ENCODE measurements at places on chromosomes 2 and 18.

GRCh38 chr2:171217330-171217729 is 56.6 kb upstream of the TLK1 start:
- no peak overlapping the region for H3K4me3 ChIP-seq
- H3K4me1 ChIP-seq, result peaks cover 1% of the 10 kb centered on the region
- ATAC-seq, result no peak
- H3K27me3 ChIP-seq, result no peaks in the 10 kb centered on the region

GRCh38 chr2:119306196-119306590 is 60.4 kb downstream of the C2orf76 start:
- H3K4me1 ChIP-seq, result no peaks in the 10 kb centered on the region
- no peaks in the 10 kb centered on the region for H3K27me3 ChIP-seq
- H3K27ac ChIP-seq, result no peak overlapping the region
- no peak for ATAC-seq

DNA sequence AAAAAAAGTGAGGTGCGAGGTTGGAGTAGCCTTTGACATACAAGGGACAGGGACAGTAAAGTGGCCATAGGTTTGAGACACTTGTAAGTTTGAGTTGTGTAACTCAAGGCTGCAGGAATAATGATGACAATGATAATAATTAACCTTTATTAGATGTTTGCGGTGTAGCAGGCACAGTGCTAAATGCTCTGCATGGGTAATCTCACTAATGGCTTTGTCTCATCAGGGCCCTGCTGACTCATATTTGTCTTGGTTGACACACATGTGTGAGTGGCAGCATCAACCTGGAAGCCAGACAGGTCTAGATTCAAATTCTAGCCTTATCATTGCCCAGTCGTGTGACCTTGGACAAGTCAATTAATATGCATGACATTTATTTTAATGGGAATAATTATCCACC is 126.2 kb downstream of the FSHR start:
- H3K4me1 ChIP-seq, result no peaks in the 10 kb centered on the region
- H3K27me3 ChIP-seq, result peaks cover 4% of the 10 kb centered on the region
- H3K4me3 ChIP-seq, result no peak overlapping the region
- H3K36me3 ChIP-seq, result no peaks in the 10 kb centered on the region
- no peak for ATAC-seq

DNA sequence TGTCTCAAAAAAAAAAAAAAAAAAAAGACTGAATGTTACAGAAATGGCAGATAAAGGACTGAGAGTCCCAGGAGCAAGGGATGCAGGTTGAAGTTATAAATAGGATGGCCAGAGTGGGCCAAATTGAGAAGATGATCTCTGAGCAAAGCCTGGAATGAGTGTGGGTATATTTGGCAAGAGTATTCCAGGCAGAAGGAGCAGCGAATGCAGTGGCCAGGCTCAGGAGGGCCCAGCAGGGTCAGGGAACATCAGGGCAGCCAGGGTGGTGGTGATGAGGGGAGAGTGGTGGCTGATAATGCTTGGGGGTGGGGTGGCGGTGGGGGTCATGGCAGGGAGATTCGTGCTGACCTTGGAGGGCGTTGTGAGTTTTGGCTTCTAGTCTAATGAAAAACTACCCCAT is 141.3 kb upstream of the AGAP1 start:
- H3K27me3 ChIP-seq, result peaks cover 31% of the 10 kb centered on the region
- H3K27ac ChIP-seq, result no peak overlapping the region
- H3K4me3 ChIP-seq, result no peak overlapping the region
- ATAC-seq, result no peak
- no peaks in the 10 kb centered on the region for H3K36me3 ChIP-seq

GRCh38 chr2:119544075-119544938 is at the start of gene CFAP221:
Gene CFAP221, plus strand, starts transcription at chr2:119544449. Its CDS starts 1,683 bp downstream, at chr2:119546132.
- H3K4me1 ChIP-seq, result no peaks in the 10 kb centered on the region
- no peak within 1 kb of the TSS for H3K27ac ChIP-seq
- no peaks in the 10 kb centered on the region for H3K36me3 ChIP-seq
- H3K4me3 ChIP-seq, result peak within 1 kb of the TSS; percentile 19
- peak; percentile 70 for ATAC-seq

Measured in activated T-helper 17 cell treated with anti-CD3 and anti-CD28 coated beads, Interleukin-2, amount 50 U/mL, for 72 hours (primary cell).